ENCODE measurements at places on chromosomes 3 and 15.

DNA sequence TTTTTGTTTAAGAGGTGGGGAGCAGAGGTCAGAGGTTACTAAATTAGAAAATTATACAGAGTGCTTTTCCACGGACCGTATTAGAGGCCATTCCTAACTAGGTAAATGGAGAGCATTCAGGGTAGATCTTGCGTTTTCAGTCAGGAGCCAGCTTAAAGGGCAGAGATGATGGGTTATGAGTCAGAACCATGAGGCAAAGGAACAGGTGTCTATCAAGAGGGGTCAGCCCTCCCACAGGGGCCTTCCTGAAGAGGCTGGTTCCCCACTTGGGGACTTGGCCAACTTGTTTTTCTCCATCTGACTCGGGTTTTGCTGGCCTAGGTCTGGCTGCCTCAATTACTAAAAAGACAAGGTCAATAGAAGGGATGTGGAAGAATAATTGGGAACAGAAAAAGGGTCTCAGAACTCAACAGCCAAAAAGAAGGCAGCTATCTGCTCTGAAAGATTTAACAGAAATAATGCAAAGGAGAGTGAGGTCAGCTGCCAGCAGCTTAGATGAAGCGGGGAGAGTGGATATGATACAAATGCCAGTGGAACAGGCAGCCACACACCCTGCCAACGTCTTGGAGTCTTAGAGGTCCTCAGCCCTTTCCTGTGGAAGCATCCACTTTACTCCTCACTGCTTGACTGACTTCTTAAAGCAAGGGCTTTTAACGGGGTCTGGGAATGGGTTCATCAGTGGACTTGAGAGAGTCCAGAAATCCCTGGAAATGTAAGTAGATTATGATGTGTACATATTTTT lies 17.6 kb downstream of the MTMR14 start:
- no peak for DNase-seq

GRCh38 chr3:141366285-141367037 lies 1.8 kb upstream of the ZBTB38 start:
- no peak for DNase-seq

DNA sequence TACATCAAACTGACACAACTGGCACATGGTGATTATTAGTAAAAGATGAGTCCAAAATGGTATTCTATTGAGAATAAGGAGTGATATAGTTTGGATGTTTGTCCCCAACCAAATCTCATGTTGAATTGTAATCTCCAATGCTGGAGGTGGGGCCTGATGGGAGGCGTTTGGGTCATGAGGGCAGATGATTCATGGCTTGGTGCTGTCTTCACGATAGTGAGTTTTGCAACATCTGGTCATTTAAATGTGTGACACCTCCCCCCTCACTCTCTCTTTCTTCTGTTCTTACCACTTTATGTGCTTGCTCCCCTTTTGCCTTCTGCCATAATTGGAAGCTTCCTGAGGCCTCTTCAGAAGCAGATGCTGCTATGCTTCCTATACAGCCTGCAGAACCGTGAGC lies 90.6 kb downstream of the RSL24D1 start:
- DNase-seq, result no peak

DNA sequence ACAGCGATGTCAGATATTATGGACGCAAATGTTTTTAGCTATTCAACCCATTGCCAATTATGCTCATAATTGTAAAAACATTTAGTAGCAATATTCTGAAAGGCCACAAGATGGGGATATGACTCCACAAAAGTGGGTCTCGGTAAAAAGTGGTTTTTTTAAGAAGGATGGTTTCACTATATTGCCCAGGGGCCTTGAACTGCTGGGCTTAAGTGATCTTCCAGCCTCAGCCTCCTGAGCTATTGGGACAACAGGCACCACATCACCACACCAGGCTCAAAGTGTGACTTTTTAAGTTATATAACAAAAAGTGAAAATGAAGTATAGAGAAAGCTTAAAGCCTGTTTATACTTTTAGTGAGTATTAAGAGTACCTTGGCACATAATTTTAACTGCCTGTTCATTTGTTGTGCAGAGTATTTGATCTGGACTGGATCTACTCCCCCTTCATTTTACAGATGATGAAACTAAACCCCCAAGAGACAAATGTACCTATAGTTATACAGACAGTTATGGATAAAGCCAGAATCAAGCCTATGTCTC lies 9.4 kb downstream of the NAA50 start:
- DNase-seq, result no peak

DNA sequence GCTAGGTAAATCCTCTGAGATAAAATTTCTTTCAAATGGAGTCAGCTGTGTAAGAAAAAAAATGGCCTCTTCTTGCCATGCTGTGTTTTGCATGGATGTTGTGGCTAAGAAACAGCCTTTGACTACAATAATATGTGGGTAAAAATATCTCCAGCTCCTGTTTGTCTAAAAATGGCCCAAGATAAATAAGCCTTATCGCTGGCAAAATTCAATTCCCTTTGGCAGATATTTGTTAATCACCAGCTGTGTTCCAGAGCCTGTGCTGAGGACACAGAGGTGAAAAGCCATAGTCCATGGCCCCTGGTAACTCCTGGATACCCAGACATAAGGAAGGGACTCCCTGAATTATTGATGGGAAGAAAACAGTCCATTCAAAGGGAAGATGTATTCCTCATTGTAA lies 15.3 kb upstream of the RAMAC start:
- no peak for DNase-seq

DNA sequence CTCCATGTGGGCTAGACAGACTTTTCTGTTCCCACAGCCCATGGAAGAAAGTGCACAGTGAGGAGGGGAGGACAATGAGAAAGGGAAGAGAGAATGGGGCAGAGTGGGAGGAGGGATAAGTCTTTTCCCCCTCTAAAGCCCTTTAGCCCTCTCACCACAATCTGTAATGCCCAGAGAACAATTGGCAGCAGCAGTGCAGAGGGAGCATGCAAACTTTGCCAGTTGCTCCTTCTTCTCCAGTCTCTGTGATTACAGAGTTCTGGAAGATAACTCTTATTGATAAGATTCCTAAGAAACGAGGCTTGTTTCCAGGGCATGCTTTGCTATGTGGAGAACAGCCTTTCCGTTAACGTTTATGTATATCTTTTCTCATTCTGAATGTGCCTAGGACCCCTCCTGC lies 50.0 kb upstream of the FMN1 start:
- DNase-seq, result no peak

Measured in activated CD4-positive, alpha-beta T cell treated with anti-CD3 and anti-CD28 coated beads, Interleukin-2, amount 50 U/mL, for 4 hours (primary cell).